Pons (tissue), 1 donor: ENCODE measurements at places on chromosomes 16 and 17.

DNA sequence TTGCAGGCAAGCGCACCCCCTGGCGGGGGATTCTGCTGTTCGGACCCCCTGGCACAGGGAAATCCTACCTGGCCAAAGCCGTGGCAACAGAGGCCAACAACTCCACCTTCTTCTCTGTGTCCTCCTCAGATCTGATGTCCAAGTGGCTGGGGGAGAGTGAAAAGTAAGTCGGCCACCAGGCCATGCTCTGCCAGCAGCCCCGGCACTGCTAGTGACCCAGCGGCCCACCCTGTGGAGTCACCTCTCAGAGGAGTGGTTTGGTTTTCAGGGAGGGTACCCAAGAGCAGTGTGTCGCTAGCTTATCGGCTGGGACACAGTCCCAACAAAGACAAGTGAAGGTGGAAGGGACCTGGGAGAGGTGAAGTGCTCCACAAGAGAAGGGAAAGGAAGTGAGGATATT lies 8.2 kb downstream of the VPS4A start:
- DNase-seq = no peak

DNA sequence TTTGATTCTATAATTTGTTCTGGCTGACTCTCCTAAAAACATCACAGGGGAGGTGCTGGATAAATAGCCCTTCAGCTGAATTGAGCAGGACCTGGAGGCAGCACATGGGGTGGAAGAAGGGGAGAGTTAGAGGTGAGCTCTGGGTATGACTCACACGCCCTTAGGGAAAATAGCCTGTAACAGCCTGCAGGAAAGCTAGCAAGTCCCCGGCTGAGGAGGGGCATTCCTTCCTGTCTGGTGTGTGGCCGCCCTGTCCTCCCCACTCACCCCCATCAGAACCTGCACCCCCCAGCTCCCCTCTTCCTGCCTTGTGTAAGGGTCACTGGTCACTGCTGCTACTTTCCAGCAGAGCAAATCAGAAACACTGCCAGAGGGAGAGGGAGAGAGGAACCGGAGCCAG lies 187.4 kb downstream of the C16orf95 start:
- DNase-seq = no peak

DNA sequence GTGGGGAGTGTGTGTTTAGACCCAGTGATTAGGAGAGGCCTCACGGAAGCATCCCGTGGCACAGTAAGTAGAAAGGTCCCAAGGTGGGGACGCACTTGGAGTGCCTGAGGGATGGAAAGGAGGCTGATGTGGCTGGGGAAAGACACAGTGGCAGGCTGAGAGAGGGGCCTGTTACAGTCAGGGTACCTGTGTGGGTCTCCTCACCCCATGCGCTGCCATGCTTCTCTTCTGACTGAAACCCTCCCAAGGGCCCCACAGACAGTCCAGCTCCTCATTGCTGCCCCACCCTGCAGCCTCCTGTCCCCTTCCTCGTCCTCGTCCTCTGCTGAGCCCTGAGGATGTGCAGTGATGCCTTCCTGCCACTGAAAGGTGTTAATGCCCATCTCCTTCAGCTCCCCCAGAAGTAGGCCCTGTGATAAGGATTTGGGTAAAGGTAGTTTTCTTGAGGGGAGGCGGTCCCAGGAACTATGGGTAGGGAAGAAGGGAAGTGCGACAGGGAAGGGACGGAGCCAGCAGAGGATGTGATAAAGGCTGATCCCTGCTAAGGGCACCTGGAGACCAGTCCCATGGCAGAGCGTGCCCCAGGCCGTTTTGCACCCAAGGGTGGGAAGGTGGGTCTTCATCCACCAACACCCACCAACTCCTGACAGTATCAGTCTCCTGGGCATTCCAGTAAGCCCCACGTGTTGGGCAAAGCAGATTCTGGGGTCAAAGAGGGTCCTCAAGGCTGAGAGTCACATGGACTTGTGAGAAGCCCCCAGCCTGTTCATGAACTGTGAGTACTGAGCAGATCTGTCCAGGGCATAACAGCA lies 237.2 kb downstream of the GSG1L start:
- DNase-seq = no peak

DNA sequence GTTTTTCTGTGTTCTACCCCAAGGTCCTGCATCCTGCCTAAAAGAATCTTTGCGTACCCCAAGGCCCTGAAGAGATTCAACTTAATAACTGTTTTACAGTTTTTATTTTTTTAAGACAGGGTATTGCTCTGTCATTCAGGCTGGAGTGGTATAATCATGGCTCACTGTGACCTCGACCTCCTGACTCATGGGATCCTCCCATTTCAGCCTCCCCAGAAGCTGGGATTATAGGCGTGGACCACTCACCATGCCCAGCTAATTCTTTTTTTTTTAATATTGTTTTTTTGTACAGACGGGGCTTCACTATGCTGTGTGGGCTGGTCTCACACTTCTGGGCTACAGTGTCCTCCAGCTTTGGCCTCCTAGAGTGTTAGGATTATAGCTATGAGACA lies 9.3 kb upstream of the FAAP100 start:
- DNase-seq = no peak

GRCh38 chr16:84618581-84619460 lies 943 bp upstream of the COTL1 start:
- DNase-seq = no peak

DNA sequence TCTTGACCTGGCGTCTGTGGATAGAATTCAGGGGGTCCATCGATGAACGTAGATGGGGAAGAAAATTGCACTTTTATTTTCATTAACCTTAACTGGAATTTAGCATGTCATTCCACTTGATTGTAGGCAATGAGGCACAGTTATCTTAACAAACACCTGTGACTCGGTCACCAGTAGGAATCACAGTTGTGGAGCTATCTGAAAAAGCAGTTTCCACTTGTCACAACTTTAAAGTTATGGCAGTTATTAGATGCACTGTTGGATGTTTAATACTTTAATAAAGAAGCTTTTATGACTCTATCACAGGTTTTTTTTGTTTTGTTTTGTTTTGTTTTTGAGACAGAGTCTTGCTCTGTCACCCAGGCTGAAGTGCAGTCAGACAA lies 83.7 kb upstream of the LGALS9 start:
- no peak for DNase-seq

DNA sequence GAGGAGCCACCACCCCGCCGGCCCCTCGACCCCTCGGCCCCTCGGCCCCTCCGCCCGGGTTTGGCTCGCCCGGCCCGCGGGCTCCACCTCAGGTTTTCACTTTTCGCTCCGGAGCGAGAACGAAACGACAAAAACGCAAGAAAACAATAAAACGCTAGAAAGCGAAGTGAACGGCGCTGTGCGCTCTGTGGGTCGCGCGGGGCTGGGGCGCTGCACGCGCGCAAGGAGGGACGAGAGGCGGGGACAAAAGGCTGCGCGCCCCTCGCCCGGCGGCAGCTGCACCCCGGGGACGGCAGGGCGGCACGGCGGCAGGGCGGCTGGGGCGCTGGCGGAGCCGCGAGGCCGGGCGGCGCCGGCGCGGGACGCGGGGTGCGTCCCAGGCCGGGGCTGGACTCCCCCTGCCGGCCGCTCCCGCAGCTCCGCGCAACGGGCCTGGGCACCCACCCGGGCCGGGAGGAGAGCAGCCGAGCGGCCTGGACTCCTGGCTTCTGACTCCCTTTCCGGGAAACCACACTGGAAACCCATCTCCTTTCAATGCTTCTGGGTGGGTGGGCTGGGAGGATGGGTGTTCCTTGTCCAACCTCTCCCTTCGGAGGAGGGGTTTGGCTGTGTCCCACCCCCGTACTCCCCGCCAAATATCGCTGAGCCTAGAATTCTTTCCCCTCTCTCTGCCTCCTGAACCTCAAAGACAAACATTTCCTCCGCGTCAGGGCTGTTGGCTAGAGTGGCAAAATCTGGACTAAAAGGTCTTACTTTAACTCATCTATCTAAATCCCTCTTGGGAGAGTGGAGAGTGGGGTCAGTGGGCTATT lies 9.9 kb downstream of the TBX2 start:
- peak; percentile 31 for DNase-seq

GRCh38 chr17:66833201-66833600 lies 1.7 kb upstream of the CACNG5 start:
- no peak for DNase-seq

DNA sequence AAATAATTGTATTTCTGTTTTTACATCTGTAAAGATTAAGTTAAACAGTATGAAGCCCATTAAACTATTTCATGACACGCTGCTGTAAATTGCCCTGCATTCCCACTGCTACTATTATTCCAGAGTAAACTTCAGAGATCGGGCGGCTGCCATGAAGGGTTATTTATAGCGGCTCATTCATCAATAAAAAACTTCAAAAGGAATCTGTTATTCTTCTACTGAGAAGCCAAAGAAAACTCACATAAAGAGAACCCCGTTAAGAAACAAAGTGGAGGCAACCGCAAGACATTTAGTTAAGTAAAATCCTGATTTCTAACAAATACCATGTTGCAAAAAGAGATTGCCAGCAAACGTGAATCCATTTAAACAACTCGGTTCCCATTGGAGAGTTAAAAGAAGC lies 16.4 kb downstream of the FOXL1 start:
- DNase-seq = no peak

GRCh38 chr16:66623755-66624154 lies 19.3 kb downstream of the CMTM3 start:
- DNase-seq = no peak

- no peak for DNase-seq
These were observed 22.6 kb upstream of the KIFC3 start for GRCh38 chr16:57824888-57825287.

- DNase-seq = no peak
These were observed 21.6 kb upstream of the BRD7 start for GRCh38 chr16:50390371-50390771.

- DNase-seq = peak; percentile 95
These were observed 28.8 kb upstream of the ABCC11 start for GRCh38 chr16:48276102-48276501.

- DNase-seq = peak; percentile 46
These were observed 21.0 kb upstream of the FZD2 start for GRCh38 chr17:44536090-44536953.

- peak; percentile 52 for DNase-seq
These were observed 23.7 kb downstream of the IST1 start for GRCh38 chr16:71919035-71919434.

- no peak for DNase-seq
These were observed 20.3 kb downstream of the CLUH start for GRCh38 chr17:2691069-2691871.

- no peak for DNase-seq
These were observed 20.9 kb upstream of the DRG2 start for GRCh38 chr17:18066866-18067265.

DNA sequence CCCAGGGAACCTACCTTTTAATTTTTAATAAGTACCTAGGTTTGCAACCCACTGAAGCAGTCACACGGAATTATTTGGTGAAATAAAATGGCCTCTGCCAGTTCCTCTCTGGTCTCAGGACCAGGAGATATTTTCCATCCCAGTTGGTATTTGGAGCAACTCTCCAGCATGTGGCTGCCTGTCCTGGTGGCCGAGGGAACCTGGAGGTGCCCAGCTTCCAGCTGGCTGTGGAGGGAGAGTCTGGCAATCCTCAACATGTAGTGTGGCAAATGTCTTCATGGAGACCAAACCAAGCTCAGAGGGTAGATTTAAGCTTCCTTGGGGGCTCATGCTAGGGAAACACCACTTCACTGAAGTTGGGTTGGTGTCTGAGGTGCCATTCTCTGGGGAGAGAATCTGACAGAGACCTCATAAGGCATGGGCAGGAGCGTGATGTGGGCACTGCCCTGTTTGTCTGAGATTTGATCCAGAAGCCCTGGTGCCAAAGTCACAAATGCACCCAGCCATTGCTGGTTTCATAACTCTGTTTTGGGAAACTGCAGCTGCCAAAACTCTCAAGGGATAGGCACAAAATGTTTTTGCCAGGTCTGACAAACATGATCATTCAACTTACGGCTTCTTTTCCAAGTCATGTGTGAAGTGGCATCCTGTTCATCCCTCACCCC lies 2.8 kb downstream of the MT1X start:
- DNase-seq = no peak
